ENCODE measurements at places on chromosomes 12 and 14.

- peak; percentile 88 for DNase-seq
Measured at GRCh38 chr12:87127272-87127671, 871.1 kb upstream of the MGAT4C start.

DNA sequence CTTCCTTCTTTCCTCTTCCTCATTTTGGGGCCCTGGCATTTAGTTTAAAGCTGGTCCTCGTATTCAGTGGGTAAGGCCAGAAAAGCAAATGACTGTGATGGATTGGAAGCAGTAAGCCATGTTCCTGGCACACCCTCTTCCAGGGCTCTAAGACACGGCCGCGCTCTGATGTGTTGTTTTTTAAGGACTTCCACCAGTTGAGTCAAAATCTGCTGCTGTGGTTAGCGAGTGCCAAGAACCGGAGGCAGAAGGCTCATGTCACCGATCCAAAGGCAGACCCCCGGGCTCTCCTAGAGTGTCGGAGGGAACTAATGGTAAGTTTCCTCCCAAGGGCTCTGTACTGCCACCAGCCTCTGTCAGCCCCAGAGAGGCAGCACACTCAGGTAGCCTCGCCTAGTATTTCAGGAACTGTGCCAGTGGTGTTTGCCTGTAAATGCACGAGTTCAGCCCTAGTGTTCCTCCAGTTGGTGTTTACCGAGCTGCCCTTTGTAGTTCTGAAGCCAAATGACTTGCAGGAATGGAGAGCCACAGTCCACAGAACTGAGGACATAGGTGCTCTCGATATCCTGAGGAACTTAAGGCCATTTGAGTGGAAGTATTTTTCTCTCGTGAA lies 72.7 kb downstream of the ESR2 start:
- DNase-seq = no peak

DNA sequence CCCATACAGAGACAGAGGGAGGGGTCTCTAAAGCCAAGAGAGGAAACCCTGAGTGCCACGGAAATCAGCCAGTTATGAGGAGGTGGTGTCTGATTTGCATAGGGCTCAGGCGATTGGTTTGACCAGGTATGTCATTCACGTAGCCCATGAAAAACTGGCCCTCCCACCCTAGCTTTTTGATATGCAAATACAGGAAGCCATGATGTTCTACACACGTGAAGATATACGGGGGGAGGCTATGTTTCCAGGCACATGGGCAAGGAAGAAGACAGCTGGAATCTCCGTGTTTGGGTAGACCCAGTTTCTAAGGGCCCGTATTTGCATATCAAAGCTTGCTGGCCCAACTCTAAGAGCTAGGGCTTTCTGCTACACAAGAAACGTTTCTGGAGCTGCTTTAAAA lies 717.8 kb upstream of the SEL1L start:
- no peak for DNase-seq

- no peak for DNase-seq
Measured at GRCh38 chr12:105278043-105278697, 42.2 kb upstream of the APPL2 start.

DNA sequence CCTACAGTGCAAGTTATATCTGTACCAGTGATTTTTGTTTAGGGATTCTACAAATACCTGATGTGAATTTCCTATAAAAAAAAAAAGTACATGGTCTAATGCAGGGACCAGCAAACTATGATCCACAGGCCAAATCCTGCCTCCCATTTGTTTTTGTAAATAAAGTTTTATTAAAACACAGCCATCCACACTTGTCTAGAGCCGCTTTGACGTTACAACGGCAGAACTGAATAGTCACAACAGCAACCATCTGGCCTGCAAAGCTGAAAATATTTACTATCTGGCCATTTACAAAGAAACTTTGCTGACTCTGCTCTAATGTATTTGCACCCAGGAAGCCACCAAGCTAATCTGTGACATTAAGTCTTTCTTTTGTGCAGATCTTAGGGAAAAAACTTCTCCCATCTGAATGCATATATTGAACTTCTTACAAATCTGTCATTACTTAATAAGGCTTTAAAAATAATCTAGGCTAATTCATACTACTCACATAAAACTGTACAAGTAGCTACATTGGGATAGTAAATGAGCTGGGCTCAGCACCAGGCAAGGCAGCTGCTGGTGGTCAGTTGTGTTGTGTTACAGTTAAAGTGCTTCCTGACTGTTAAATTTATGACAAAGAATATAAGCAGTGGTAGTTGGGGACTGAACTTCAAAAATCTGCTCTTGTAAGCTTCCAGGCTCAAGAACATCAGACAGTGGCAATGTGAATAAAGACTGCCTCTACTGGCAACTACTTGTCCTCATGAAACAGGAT lies 303.3 kb downstream of the MED13L start:
- DNase-seq = no peak

- peak; percentile 96 for DNase-seq
Measured at GRCh38 chr14:102437997-102438915, 71.3 kb downstream of the ANKRD9 start.

DNA sequence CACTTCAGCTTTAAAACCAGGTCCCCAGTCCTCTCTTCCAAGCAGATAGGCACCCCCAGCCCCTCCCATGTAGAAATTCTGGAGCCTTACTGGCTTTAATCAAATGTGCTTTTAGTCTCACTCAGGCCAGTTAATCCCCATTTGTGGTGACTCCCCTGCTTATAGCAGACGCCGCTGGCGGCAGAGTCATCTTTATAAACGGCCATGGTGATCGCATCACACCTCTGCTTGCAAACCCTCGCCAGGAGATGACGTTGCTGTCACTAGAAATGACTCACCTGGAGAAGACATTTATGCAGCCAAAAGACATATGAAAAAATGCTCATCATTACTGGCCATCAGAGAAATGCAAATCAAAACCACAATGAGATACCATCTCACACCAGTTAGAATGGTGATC lies 369.3 kb downstream of the VRK1 start:
- no peak for DNase-seq

GRCh38 chr14:95220663-95221231 lies 63.4 kb upstream of the DICER1 start:
- DNase-seq = no peak

GRCh38 chr14:103943673-103944072 lies 1.3 kb upstream of the RD3L start:
- no peak for DNase-seq

Measured in NCI-H1694 treated with DMSO at 0.1 percent for 48 hours (cell line).